Kidney epithelial cell (primary cell): ENCODE measurements at places on chromosomes 4 and X. TPM values are rescaled to one million over a fixed set of nuclear protein-coding genes. Genes with fewer than 3 reads are reported as not detected.

DNA sequence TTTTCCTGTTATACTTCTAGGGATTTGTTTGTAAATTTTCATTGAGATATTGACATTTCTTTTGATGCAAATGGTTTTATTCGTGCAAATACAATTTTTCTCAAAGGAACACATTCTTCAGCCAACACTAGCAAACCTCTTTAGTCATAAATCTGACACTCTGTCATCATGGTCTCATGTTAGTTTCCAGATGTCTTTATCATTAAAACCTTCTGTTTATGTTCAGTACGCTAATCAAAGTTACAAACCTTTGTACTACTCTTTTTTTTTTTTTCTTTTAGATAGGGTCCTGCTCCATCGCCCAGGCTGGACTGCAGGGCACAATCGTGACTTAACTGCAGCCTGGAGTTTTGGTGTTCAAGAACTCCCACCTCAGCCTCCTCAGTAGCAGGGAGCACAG, 7.1 kb downstream of the SLC25A31 start:
- DNase-seq, result no peak

DNA sequence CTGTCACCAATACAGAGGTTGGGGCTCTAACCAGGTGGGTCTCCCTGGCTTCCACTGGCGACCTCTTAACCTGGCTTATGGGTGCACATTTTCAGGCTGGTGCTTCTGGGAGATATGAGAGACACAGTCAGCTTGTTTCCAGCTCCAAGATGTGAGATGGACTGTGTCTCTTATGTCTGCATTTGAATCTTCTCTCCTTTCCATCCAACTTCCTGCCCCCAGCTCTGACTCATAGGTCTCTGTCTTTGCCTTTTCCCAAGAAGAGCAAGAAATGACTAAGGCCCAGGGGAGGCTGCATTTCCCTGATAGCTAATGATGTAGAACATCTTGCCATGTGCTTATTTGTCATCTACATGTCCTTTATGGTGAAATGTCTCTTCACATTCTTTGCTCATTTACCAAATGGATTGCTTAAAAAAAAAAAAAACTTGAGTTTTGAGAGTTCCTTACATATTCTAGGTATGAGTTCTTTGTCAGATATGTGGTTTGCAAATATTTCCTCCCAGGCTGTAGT, 3.2 kb upstream of the UXT start:
- peak; percentile 76 for DNase-seq

DNA sequence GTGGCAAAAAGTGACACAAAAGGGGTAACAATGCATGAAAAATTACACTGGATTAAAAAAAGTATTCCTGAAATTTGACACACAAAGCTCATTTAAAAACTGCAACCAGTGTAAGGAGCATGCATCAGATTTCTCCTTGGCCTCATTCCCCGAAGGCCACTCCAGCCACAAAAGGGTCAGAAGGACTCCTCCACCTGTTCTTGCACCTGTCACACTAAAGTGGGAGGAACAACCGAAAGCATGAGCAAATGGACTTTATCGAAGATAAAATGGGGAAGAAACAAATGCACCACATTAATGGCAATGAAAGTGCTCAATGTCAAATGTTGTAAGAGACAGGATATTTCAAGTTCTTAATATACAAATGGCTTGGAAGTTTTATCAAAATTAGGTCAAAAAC, 88.2 kb downstream of the ADGRA3 start:
- no peak for DNase-seq

The SLC7A11 gene
- total RNA-seq, result 30.1 and 31.7 TPM in 2 replicates

The PDHA2 gene
- total RNA-seq, result not detected in 2 replicates
